Stimulated activated CD4-positive, alpha-beta T cell treated with anti-CD3 and anti-CD28 coated beads, Interleukin-1b, Interleukin-23, amount 100 ng/mL, for 4 hours (primary cell): ENCODE measurements at places on chromosomes 7 and 10.

DNA sequence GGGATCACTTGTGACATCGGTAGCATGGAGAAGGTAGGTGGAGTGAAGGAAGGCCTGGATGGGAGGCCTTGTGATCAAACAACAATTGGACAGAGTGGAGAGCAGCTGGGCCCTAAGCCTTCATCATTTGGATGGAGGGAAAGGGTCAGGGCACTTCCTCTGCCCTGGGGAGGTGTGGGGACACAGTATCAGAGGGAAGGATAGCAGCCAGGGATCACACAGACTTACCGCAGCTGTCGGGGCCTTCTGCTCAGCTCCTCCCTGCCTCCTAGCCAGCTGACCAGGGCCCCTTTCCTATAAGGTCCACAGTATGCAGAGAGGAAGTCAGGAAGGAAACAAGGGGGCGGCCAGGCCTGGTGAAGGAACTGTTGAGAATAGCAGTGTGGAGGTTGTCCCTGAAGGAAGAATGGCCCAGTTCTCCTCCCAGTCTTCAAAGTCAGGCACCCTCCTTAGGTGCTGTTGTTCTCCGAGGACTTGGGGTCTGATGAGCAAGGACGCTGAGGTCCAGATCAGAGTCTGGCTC is 62.1 kb downstream of the ABCC2 start:
- no peak for DNase-seq

DNA sequence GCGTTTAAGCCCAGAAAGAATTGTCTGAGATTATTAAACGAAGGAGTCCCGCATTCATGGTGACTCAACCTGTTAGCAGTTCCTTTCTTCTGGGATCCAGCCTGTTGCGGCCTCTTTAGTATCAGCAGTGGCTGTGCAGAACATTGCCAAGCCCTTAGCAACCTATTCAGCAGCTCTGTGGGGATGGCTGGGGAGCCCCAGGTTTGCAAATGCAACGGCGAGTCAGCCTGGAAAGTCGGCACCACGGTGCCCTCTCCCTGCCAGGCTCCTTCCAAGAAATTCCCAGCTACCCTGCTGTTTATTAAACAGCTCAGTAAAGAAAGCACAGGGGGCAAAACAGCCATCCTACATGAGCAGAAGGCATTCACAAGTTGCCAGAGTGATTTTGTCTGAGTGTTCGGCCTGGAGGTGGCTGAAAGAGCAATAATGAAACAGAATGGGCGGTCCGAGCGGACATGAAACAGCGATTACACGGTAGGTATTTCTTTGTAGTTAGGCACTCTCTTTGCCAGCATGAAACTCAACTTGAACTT is 198.3 kb downstream of the BAMBI start:
- no peak for DNase-seq

GRCh38 chr10:113381981-113382509 is 170.8 kb upstream of the HABP2 start:
- DNase-seq, result no peak

- no peak for DNase-seq
Measured at GRCh38 chr7:123682690-123683089, 27.0 kb downstream of the LMOD2 start.

DNA sequence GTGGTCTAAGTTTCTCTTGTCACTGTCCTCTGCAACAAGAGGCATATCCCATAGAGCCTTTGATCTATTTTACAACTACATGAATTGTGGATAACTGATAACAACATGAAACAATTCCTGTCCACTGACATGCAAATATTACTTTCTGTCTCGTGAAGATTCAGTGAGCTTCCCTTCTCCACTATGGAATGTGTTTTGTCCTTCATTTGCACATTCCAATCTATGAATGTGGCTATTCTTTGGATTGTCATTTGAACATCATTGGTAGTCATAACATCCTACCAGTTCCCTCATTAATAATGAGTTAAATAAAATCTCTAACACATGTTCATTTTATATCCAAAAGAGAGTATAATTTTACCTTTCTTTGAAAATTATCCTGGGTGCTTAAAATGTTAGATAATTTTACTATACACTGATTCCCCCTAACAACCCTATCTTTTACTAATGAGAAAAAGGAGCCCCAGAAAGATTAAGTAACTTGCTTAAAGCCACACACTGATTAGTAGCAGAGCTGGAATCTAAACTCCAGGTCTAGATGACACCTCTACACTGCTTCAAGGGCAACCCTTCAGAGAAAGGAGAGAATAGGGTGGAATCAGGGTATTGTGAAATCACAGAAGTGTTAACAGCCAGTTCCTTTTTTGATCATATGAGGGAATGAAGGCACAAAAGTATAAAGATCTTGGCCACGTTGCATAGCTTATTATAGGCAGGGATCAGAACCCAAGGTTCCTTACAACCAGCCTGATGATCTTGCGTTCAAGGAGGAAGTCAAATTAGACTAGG is 39.1 kb downstream of the PDE1C start:
- DNase-seq, result no peak

- DNase-seq, result no peak
Measured at GRCh38 chr7:102289057-102289456, 2.4 kb downstream of the SH2B2 start.

DNA sequence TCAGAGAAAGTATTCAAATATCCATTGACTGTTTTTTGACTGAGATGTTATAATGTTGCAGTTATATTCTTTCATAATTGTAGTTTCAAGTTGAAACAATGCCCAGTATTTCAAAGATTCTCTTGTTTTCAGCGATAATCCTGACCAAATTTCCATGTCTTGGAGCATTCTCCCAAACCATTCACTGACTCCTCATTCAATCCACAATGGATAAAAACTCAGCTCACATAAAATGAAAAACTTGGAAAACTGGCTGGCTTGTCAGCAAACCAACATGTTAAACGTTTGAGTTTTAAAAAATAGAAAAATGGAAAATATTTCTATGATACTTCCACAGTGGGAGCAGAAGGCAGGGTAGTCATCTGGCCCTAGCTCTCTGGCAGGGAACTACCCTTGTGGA is 184.4 kb downstream of the C7orf25 start:
- no peak for DNase-seq

DNA sequence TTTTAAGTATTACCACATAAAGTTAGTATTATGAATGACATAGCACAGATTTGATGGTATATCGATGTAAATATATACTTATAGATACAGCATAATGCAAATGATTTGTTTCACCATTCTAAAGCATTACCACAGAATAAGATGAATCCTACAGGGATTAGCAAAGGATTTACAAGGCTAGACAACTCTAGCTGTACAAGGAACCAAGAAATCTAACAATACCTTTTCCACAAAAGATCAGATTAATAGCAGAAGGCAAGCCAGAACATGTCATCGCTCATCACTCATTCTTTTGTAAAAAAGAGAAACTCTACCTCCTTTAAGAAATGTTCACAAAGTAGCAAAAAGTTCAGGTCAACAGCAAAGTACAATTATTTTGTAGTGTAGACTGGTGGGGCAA is 105.1 kb upstream of the ANK3 start:
- DNase-seq, result no peak

- DNase-seq, result no peak
Measured at GRCh38 chr10:3995302-3996210, 210.5 kb upstream of the KLF6 start.

DNA sequence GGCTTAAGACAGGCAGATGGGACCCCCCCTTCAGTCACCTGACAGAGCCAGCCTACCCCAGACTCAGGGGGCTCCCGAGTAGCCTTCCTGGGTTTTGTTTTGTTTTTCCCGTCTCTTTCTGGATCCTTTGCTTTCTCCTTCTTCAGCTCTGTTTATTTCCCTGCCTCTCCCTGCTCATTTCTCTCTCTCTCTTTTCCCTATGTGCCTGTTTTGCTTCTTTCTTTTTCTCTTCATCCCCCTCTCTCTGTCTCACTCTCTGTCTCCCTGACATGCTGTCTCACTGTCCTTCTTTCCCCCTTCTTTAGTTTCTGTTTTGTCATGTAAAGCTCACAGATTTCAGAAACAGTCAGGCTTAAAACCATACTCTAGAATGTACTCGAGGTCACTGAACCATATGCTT is 38.2 kb upstream of the SLC29A3 start:
- DNase-seq, result no peak

GRCh38 chr10:82953909-82954308 is 1078.9 kb downstream of the NRG3 start:
- DNase-seq, result no peak

DNA sequence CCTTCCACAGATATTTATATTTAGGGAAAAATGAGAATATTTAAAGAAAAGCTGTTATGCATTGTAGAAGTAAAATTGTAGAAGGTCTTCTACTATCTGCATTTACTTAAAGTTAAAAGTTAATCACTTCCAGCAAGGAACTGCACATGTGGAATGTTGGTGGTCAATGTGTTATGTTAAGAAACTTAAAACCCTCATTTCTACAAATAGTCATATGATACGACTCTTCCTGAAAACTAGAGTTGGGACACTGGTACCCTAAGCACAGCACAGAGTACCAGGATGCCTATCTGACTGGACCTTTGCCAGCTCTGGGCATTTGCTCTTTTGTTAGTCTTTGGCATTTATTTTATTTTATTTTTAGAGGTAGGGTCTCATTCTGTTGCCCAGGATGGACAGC is 524.2 kb upstream of the GALNT17 start:
- DNase-seq, result no peak

DNA sequence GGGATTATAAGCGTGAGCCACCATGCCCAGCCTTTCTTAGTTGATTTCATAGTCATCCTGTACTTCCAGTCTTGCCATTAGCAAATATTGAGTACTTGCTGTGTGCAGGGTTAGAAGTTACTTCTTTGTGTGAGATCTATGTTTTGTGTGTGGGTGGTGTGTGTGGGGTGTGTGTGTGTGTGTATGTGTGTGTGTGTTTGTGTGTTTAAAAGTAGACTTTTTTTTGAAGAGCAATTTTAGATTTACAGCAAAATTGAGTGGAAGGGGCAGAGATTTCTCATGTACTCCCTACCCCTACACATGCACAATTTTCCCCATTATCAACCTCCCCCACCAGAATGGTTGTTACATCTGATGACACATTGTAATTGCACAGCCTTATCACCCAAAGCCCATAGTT is 48.2 kb downstream of the KAT6B start:
- DNase-seq, result no peak

- no peak for DNase-seq
Measured at GRCh38 chr7:20064974-20065862, 152.0 kb downstream of the MACC1 start.

DNA sequence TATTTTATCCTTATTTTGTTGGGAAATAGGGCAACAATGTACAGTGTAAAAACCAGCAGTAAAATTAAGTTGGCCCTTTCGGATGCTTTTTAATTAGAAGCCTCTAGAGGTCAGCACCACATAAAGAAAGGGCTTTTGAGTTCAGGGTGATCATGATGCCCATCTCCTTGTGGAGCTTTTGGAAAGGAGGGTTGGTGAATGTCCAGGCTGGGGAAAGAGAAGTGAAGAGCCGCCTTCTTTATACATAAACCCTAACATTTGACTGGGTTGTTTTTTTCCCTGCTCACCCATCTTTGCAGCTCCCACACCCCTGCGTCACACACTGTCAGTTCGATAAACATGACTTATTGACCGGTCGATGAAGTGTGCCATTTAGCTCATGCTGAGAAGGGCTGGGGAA is 29.8 kb downstream of the MTURN start:
- DNase-seq, result no peak

DNA sequence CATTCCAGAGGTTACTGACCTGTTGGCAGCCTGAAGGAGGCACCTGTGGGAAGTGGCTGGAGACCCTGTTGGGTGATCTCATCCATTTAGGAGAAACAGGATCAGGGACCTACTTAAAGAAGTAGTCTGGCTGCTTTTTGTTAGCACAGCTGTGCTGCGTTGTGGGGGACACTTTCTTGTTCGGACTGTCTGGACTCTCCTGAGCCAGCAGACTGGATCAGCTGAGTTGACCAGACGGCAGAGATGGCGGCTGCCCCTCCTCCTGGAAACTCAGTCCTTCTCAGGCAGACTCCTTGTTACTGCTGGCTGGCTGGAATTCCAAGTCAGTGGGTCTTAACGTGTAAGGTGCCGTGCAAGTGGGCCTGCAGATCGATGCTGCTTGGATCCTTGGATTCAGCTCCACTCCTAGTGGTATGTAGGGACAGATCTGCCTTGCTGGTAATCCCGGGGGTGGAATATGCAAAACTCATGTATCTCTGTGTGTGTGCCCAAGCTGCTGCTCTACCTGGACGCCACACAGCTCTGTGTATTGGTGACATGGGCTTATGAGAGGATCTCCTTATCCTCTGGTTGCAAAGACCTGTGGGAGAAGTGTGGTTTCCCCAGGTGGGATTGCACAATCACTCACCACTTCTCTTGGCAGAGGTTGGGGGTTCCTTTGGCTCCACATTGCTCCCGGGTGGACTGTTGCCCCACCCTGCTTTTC is 87.3 kb downstream of the CCSER2 start:
- no peak for DNase-seq

GRCh38 chr10:66822801-66823200 is 103.0 kb upstream of the LRRTM3 start:
- DNase-seq, result no peak

- no peak for DNase-seq
Measured at GRCh38 chr7:134820778-134821177, 41.3 kb downstream of the CALD1 start.

GRCh38 chr10:2556883-2557282 is 510.5 kb upstream of the PFKP start:
- no peak for DNase-seq

DNA sequence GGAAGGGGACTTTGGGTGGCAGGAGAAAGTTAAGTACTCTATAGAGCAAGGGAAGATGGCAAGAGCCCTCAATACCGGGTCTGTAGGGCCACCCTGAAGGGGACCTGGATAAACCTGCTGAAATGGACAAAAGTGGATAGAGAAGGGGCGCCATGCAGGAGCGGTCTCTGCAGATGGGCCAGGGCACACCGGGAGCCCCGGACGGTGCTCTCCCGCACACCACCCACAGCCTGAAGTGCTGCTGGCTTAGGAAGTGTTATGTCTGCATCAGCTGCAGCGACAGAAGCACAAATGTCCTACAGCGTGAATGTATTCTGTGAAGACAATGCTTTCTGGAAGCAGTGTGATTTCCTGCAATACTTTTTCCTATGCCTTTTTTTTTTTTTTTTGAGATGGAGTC is 37.7 kb downstream of the BRI3 start:
- no peak for DNase-seq

DNA sequence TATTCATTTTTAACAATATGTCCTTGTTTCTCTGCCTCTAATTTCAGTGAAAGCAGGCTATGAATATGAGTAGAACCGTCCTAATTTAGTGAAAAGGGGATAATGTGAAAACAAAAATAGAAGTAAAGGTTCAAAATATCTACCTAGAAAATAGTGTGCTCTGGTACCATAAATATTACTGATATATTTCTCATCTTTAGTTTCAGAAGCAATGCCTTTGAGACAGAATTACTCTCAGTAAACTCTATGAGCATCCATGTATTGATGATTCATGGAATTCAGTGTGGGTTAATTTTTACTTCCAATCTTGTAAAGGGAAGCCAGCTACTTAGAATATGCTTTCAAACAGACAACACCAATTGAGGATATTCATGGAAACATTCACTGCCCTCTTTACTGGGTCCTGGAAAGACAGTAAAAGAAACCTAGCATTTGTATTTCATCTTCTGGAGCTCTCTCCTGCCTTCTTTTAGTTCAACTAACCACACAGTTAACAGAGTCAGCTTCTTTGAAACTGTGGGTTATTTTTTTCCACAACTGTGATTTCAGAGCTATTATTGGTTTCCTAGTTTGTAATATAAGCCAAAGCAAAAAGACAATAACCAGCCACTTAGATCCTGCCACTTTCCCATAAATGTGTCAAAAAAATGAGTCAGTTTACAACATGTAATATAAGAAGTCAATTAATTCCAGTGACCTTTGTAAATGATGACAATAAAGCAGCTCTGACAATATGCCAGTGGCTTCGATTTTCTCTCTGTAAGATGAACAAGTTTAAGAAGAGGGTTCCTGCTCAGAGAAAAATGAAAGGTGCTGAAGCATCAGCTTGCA is 1.7 kb downstream of the LRRN3 start:
- no peak for DNase-seq
